ENCODE measurements at places on chromosomes 4 and X. TPM values are rescaled to one million over a fixed set of nuclear protein-coding genes. Genes with fewer than 3 reads are reported as not detected.

GAGE13 gene
- not detected for total RNA-seq

CAMK2D gene
- total RNA-seq: 62.4 TPM

GPRASP1 gene
- 25.7 TPM for total RNA-seq

ETDB gene
- total RNA-seq: not detected

LDOC1 gene
- total RNA-seq: 3.0 TPM

WDR45 gene
- 78.5 TPM for total RNA-seq

TLR8 gene
- total RNA-seq: 3.0 TPM

LIN54 gene
- total RNA-seq: 8.1 TPM
